Stimulated activated CD8-positive, alpha-beta memory T cell treated with anti-CD3 and anti-CD28 coated beads, Interleukin-2, amount 100 ng/mL, for 1 hour (primary cell): ENCODE measurements at places on chromosomes 12 and 14.

- DNase-seq: no peak
These were observed 293.5 kb upstream of the RTL1 start for GRCh38 chr14:101196795-101197590.

GRCh38 chr14:64235652-64236640 lies 58.2 kb downstream of the ESR2 start:
- no peak for DNase-seq

DNA sequence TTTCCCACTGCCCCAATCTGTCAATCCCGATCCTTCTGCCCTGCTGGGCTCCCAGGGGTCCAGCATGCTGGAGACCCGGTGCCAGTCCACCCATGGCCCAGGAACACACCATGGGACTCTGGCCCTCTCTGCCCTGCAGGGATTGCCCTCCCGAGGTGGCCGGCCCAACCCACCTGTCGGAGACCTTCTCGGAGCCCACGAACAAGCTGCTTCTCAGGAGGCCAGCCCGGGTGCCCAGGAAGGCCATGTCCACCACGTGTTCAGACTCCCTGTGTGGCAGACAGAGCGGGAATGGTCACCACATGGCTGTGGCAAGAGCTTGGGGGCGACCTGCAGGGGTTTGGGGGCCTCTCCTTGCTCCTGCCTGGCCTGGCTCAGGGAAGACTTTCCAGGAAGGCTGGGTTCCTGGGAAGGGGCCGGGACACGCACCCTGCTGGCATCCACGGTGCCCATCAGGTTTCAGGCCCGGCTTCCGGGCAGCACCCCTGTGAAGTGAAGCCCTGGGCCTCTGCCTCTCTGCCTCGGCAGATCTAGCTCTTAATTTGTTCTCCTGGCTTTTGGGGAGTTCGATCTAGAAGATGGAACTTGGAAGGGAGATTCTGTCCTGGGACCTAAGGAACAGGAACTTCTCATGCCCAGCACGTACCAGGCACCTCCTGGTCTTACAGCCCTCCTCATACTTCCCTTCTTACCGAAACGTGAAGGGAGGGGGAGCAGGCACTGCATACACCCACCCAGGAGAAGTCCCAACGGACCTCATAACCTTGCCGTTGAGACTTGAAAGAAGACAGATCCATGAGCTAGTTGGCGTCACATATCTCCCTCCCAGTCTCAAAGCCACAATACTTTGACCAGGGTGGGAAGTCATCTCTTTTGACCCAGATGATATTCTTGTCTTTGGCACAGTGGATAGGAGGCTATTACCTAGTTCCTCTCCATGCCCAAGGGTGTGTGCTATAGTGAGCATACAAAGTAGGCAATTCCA lies 26.3 kb downstream of the LRTM2 start:
- DNase-seq: no peak

DNA sequence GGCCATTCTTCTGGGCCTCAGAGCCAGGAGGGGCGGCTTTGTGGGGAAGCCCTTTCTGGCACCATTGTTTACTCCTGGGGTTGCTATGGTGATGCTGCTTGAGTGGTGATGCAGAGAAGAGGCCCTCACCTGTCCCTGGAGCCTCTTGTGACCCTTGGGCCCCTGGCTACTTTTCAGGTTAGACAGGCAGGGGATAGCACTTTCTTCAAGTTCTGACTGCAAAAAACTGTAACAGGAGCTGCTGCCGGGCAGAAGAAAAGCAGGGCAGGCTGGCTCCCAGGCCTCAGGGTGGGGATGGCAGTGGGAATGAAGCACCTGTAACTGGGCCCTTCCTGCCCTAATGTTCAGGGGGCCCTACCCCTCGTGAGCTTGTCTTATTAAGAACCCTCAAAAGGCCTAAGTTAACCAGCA lies at the start of gene TEX52:
Gene TEX52 (minus strand): TSS at position 19 of the 411 bp plus-strand sequence. CDS start 13 bp downstream, at position 6.
- DNase-seq: no peak

GRCh38 chr12:107122452-107122958 lies 29.2 kb upstream of the CRY1 start:
- no peak for DNase-seq

DNA sequence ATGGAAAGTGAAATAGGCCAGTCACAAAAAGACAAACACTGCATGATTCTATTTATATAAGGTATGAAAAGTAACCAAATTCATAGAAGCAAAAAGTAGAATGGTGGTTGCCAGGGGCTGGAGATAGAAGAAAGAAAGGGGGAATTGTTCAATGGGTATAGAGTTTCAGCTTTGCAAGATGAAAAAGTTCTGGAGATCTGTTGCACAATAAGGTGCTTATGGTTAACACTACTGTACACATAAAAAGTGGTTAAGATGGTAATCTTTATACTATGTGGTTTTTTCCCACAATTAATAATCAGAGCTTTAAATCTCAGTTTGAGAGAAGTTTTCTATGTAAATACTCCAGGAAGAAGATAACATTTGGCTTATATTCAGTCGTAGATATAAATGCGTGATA lies 73.4 kb downstream of the SLC38A4 start:
- DNase-seq: no peak

DNA sequence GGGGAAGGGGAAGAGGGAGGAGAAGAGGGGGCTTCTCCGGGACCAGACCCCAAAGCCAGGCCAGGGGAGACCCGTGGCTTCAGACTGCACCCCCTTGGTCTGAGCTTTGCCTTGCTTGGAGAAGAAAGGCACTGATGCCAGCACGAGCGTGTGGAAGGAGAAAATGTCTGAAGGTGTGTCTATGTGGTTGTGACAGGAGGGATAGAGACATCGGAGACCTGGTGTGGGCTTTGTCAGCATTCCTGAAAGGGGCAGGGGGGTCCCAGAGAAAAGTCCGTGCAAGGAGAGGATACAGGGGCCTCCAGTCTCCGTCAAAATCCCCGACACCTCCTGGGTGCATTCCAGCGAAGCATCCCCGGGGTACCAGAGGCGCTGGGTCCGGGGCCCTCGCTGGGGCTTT lies 139.0 kb upstream of the LHX5 start:
- DNase-seq: no peak

DNA sequence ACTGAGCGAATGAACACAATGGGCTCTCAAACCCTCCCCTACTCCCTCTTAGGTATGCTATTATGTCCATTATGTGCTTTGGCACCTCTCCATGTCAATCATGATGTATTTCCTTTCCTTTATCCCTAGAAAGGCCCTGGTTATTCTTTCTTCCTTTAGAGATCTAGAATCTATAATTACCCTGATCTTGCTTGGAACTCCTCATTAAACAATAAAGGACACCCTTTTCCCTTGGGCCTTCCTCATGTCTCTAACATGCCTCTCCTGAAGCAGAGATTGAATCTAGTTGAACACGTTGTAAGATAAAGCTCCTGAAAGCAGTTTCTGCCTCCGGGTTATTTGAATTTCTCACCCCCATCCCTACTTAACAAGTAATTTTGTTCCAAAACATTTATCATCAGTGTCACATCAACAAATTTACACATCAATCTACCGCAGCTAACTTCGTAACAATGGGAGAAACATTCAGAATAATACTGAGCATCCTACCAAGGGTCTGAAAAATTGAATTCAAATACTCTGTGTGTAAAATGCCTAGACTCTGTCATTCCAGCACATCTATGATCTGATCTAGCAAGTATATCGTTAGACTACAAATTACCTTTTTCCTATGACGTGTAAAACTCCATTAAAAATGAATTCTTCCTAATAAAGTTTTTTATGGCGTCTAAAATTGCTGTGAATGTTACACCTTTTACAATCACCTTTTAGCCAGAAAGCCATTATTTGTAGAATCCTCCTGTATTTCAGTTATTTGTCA lies 5.4 kb downstream of the USP44 start:
- no peak for DNase-seq
